ENCODE measurements at places on chromosomes 13 and 19. TPM values are rescaled to one million over a fixed set of nuclear protein-coding genes. Genes with fewer than 3 reads are reported as not detected.

Gene COMP
- total RNA-seq, result 1.8 TPM

Gene NCLN
- total RNA-seq, result 69.2 TPM

Gene RGCC
- total RNA-seq, result 11.9 TPM

Gene ZNF699
- total RNA-seq, result 8.9 TPM

Gene SLC46A3
- 12.6 TPM for total RNA-seq

Gene TBC1D17
- total RNA-seq, result 30.4 TPM

Gene DLL3
- not detected for total RNA-seq

Gene NLRP5
- total RNA-seq, result not detected

Gene PBX4
- total RNA-seq, result 12.7 TPM

Gene IFNL1
- total RNA-seq, result not detected

Gene KANK3
- total RNA-seq, result 12.8 TPM

Data from ureter (tissue), 1 donor.